Occipital lobe (tissue), 3 donors: ENCODE measurements at places on chromosomes 13 and 19.

DNA sequence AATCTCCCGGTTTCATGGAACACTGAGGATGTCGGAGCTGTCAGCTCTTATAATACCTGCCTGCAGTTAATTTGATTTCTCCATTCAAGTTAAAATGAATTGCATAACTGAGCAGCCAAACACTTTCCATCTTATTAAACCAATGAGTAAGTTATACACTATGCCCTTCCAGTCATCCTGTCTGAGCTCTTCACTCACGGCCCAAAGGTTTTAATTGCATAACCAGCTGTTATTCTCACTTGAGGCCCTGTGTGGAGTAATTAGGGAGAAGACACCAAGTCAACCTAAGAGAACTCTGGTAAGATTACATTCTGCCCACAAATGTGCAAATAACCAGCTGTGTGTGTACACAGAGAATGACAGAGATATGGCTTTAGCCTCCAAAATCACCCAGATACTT, 303.5 kb downstream of the TBC1D4 start:
- DNase-seq, result no peak

DNA sequence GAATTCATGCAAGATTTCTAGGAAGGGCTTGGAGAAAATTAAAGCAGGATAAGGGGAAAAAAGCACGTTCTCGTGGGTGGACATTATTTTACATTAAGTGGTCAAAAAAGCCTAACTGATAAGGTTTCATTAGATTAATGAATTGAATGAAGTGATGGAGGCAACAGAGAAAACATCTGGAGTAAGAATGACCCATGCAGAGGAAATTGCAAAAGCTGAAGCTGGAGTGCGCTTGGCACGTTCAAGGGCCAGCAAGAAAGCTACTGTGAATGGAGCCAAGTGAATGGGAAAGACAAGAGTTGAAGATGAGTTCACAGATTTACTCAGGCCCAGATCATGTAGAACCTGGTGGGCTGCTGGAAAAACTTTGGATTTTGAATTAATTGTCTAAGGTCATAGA, 777.9 kb downstream of the DACH1 start:
- DNase-seq, result no peak

DNA sequence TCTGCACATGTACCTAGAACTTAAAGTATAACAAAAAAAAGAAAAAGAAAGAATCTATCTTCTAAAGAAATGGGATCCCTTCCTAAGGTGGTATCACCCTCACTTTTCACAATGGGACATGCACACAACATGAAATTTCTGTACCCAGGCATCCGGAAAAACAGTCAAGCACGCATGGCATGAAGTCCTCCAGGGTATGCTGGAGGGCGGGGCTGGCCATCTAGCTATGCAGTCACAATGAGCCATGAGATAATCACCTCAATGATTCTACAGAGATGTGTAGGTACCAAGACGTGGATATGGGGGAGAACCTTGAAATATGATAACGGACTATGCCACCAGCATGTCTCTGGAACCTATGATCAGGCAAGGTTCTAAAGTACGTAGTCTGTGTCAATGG, 69.8 kb downstream of the CCDC70 start:
- DNase-seq, result no peak

DNA sequence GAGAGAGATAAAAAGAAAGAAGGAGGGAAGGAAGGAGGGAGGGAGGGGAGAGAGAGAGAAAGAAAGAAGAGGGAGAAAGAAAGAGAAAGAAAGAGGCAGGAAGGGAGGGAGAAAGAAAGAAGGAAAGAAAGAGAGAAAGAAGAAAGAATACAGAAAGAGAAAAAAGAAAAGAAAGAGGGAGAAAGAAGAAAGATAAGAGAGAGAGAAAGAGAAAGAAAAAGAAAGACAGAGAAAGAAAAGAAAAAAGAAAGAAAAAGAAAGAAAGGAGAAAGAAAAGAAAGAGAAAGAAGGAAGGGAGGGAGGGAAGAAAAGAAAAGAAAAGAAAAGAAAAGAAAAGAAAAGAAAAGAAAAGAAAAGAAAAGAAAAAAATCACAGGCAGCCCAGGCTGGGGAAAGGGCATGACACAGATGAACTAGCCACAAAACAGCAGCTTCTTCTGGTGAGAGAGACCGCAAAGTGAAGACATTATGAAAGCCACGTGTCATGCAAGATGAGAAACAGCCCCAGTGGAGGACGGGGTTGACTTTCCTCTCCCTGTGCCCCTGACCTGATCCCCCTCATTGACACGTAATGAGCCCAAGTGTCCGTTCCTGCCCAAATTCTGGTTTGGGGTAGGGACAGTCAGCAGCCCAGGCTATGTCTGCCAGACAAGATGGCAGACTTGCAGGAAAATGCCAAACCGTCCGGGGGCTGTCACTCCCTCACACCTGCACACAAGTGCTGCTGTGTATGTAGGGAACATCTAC, 102.1 kb downstream of the INSR start:
- DNase-seq, result no peak

DNA sequence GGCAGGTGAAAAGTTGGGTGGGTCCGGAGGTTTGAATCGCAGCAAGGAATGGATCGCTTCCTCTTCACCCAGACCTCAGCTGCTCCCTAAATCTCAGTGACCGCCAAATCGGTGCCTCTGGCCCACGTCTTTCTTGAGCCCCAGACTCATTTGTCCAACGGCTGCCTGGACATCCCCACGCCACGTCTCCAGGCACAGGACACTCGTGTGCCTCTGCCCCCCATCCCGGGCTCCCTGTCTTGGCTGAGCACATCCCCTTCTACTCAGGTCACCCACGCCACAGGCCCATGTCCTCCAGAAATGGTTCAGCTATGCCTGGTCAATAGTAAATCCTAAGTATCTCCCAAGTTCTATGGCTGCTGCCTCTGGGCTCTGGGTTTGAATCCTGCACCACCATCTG, 56.6 kb downstream of the CDADC1 start:
- DNase-seq, result no peak

GRCh38 chr19:30512176-30513081, 140.2 kb downstream of the ZNF536 start:
- DNase-seq, result no peak

GRCh38 chr13:25762795-25763377, 288.9 kb downstream of the SHISA2 start:
- DNase-seq, result no peak

DNA sequence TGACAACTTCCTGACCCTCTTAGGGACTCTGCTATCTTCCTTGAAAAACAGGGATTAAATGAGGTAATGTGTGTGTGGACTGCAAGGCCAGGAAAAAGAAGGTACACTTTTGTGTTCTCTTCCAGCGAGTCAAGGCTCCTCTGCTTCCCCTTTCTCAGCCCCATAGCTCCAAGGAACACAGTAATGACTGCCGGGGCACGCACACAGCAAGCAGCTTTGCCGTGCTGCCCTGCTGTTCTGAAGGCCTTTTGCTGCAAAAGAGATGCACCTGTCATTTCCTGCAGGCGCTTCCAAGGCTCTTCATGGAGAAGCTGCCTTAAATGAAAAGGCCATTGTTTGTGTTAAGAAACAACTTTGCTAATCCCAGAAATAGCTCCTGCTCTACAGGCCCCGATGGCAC, 84.6 kb downstream of the CYSLTR2 start:
- DNase-seq, result no peak

DNA sequence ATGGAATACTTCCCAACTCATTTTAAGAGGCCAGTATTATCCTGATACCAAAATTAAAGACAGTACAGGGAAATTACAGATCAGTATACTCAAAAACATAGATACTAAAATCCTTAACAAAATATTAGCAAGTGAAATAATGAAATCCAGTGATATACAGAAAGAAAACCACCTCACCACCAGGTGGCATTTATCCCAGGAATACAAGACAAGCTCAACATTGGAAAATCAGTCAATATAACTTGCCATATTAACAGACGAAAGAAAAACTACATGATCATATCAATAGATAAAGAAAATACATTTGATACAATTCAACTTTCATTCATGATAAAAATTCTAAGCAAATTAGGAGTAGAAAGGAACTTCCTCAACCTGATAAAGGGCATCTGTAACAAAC, 6.7 kb upstream of the GNA15 start:
- no peak for DNase-seq

- DNase-seq, result no peak
These were observed 6.6 kb downstream of the EPS8L1 start for GRCh38 chr19:55082020-55082851.

- DNase-seq, result no peak
These were observed 4.5 kb upstream of the KCNJ14 start for GRCh38 chr19:48450863-48451262.

DNA sequence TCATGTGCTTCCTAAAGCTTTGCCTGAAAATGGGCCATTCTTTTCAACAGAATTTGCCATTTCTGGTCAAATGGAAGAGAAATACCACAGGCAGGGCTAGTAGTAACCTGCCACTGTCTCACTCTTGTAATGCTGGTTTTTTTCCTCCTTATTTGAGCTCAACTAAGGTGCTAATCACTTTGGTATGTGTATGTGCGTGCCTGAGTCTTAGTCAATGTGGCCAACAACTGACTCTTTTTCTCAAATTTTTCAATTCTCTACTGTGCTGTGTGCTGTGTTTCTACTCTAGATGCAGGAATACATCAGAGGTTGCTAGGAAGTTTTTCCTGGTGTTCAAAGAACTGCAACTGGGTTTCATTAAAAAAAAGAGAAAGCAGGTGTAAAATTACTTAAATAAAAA, 870.2 kb downstream of the EFNB2 start:
- no peak for DNase-seq

- no peak for DNase-seq
These were observed 5.4 kb downstream of the FLT1 start for GRCh38 chr13:28489524-28489931.

GRCh38 chr13:39786091-39786490, 130.6 kb downstream of the COG6 start:
- no peak for DNase-seq

DNA sequence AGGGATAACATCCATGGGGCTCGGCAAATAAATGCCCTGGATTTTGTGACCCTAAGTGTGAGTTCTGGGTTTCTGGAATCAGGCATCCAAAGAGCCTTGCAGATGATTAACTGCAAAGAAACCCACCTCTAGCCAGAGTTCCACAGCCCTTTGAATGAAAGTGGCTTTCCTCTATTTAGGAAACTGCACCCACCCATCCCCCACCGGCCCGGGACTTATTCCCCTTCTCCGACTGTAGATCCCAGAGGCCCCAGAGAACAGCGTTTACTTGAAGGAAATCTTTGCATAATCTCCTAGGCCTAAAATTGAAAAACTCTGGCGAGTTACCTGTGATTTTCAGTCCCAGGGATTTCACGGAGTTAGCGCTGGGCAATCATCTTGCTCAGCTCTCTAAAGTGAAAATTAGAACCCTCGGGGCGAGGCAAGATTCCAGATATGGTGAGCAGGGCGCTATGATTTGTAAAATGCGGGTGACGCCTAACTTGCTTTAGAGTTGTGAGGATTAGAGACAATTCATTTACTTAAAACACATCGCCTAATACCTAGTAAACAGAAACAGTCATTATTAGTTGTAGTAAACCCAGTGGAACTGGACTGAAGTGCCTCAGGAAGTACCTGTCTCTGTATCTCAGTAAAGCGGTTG, 9.4 kb downstream of the URAD start:
- DNase-seq, result no peak

GRCh38 chr13:87669379-87669978, 1.7 kb upstream of the SLITRK5 start:
- DNase-seq, result no peak

DNA sequence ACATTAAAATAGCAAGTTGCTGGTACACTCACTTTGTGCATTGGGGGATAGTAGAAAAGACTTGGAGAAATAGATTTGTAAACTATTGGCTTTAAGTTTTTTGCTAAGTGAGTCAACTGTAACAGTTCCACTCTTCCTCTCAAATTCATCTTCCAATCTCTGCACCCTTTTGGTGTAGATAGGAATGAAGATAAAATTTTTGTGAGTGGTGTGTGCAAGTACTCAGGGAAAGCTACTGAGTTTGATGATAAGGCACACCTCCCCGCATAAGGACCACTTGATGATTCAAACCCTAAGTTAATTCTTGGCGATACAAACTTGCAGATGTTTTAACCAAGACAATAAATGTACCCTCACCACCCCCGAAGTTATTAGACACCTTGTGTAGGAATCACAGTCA, 168.3 kb upstream of the SLITRK1 start:
- no peak for DNase-seq

DNA sequence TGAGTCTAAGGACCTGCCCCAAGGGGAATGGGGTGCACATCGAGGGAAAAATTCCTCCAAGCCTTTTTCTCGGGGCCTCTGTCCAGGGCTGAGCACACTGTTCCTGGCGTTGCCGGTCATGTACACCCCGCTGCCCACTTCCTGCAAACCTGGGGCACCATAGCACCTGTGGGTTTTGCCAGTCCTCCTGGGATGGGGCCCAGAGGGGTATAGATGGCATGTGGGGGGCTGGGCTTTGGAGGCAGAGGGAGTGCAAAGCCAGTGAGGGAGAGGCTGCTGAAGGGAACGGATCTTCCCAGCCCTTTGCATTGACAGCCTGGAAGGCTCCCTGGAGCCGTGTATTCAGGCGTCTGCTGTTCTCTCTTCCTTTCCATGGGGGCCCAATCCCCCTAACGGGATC, 187.3 kb downstream of the ZNF536 start:
- no peak for DNase-seq

GRCh38 chr13:111623208-111623607, 302.8 kb downstream of the TEX29 start:
- DNase-seq, result no peak

DNA sequence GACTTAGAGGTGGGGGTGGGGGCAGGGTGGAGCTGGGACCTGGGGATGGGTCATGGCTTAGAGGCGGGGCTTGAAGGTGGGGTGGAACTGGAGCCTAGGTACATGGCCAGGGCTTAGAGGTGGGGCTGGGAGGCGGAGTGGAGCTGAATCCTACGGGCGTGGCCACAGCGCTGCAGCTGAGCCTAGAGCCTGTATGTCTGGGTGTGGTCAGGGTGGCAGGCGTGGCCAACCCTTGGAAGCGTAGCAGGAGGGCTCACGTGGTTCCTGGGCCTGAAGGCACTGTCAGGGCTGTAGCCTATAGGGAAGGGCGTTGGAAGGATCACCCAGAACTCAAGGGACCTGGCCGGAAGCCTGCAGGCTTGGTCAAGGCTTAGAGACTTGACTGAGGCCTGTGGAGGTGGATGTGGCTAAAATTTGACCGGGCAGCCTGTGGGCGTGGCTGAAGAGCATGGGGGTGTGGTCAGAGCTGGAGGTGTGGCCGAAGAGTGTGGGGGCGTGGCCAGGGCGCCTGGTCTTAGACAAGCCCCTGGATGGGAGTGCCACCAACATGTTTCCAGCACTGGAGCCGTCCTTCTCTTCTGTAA, 24.3 kb downstream of the COLGALT1 start:
- no peak for DNase-seq

GRCh38 chr19:41869374-41869955, 7.6 kb upstream of the CD79A start:
- DNase-seq, result no peak
